Astrocyte of the spinal cord (primary cell): ENCODE measurements at places on chromosomes 3 and 15.

- DNase-seq, result peak; percentile 81
Measured at GRCh38 chr3:148943506-148944205, 47.7 kb upstream of the GYG1 start.

GRCh38 chr3:117844676-117845075, 1135.1 kb downstream of the TUSC7 start:
- peak; percentile 30 for DNase-seq

- DNase-seq, result no peak
Measured at GRCh38 chr3:71512000-71512399, 71.5 kb downstream of the FOXP1 start.

DNA sequence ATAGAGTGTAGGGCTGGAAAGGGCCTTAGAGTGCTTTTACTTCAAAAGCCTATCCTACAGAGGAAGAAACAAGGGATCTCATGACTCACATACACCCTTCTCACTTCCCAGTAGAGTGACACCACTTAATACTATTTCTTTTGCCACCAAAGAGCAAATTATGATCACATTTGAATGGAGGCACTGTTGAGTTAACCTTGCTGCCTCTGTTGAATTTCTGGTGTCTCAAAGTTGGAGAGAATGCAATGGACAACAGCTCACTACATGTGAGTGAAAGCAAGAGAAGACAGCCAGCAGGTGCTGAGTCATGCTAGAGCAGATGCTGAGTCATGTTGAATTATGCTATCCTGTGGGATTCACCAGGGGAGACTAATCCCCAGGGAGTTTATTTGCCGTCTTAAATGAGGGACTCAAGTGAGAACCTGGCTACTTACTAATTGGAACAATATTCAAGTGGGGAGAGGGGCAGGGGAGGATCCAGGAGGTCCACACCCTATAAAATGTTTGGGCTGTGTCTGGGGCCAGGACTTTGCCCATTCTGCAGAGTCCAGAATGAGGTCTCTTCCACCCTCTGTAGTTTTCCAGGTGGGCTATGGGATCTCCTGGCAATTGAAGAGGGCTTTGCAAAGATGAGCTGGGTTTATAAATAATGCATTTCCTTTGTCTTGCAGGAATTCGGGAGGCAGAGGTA, 35.8 kb downstream of the ST8SIA2 start:
- peak; percentile 85 for DNase-seq

- DNase-seq, result peak; percentile 24
Measured at GRCh38 chr15:71705151-71705550, 105.2 kb upstream of the NR2E3 start.

GRCh38 chr15:57527382-57528091, 64.2 kb upstream of the MYZAP start:
- DNase-seq, result peak; percentile 90

- no peak for DNase-seq
Measured at GRCh38 chr15:65333856-65334255, 29.4 kb downstream of the RNU5B-1 start.

DNA sequence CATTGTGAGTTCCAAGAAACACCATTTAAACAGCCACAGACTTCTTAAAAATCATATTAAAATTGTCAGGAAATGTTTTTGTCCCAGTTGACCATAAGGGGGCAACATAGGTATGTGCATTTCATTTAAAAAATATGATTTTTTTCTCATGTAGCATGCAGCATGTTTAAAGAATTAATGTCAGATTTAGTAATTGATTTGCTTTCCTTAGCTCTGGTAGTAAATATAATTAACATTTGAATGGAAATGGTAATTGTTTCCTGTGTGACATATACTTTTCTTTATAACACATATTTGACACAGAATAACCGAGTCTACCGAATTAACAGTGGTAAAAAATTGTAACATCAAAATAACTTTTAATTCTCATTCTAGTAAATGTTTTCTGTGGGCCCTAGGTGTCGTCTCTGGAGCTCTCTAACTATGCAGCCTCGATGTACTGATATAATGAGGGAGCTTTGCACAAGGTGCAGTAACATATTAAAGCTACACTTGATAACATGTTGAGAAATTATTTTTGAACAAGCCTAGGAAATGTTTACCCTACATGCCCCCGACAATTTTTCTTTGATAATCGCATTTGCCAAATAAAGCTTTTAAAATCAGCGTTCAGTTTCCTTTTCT, 34.9 kb downstream of the NXPE3 start:
- DNase-seq, result peak; percentile 61

DNA sequence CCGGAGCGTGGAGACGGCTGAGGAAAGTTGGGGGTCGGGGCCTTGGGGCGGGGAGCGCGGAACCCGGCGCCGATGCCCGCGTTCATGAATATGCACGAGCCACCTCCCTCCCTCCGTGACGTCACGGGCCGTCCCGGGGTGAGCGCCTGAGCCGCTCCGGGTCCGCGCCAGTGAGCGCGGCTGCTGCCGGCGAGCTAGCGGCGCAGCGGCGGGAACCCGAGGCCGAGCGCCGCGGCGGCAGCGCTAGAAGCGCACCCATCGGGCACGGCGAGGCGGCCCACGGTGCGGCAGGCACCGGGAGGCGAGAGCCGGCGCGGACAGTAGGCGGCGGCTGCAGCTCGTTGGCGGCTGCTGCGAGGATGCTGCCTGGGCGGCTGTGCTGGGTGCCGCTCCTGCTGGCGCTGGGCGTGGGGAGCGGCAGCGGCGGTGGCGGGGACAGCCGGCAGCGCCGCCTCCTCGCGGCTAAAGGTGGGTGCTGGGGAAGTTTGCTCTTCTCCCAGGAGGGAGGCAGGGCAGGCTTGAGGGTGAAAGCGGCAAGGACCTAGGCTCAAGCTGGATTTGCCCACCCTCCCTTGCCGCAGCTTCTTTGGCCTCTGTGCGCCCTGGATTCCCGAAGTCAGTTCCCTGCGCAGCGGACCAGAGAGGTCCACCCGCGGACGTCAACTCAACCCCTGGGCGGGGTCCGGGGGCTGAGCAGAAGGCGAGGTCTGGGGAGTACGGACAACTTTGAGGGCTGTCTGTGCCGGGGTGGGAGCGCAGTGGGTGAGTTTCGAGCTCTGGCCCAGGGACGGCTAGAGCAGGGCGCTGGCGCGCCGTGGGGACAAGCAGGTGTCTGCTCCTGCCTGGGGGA, at the start of gene CLSTN2:
CLSTN2 (plus strand) TSS at position 170 of the 850 bp plus-strand sequence.
- DNase-seq, result peak; percentile 35

- DNase-seq, result no peak
Measured at GRCh38 chr3:42499478-42499871, 3.0 kb upstream of the VIPR1 start.

DNA sequence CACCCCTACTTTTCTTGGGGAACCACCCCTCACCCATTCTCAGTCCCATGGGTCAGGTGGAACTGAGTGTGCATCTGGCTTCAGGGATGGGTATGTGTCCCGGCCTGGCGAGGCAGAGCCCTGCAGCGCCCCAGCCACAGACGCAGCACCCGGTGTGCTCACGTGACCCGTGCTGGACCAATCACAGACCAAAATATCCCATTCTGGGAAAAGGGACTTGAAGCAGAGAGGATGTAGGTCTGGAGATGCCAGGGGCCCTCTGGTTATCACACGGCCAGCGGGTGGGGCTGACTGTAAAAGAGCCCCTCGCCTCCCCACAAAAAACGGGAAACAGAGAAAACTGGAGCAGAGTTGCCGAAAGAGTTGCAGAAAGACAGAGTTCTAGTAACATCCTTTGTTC, 138.0 kb upstream of the RAD18 start:
- no peak for DNase-seq

- no peak for DNase-seq
Measured at GRCh38 chr3:134563601-134564000, 77.7 kb downstream of the CEP63 start.

- DNase-seq, result no peak
Measured at GRCh38 chr3:50212502-50212901, 7.4 kb downstream of the SLC38A3 start.

DNA sequence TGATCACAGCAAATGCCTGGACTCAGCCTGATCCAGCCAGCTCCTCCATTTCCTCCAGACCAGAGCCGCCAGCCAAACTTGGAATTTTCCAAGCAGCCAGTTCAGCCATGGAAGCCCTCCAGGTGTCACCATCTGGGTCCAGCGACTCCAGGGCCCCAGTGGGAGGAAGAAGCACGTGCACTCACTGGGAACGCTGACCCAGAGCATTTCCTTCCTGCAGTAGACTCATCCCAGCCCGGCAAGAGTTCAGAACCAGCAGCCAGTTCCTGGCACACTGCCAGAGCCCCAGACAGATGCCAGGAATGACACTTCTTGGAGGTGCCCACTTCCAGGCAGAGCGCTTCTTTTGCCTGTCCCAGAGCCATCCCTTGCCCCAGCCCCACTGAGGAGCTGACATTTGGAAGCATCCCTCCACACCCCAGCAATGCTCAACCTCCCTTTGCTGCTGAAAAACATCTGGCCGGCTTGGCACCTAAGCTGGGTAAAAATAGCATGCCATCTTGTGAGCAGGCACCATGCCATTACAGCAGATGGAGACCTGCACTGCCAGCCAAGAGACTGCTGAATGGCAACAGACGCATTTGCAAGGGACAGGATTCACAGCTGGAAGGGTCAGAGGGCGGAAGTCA, 460.3 kb upstream of the PROK2 start:
- no peak for DNase-seq

DNA sequence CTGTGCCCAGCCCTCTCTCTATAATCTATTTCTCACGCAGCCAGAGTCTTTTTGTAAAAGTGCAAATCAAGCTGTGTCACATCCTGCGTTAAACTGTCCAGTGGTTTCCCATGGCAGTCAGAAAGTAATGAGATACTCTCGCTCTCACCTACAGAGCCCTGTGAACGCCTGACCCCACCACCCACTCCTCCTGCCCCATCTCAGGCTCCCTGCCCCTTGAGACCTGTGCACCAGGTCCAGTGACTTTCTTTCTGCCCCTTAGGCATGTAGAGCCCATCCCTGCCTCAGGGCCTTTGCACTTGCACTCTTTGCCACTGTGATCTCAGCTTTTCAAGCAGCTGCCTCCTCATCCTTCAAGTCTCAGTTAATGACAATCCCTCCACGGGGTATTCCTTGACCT, 58.3 kb upstream of the RASGRP1 start:
- no peak for DNase-seq

DNA sequence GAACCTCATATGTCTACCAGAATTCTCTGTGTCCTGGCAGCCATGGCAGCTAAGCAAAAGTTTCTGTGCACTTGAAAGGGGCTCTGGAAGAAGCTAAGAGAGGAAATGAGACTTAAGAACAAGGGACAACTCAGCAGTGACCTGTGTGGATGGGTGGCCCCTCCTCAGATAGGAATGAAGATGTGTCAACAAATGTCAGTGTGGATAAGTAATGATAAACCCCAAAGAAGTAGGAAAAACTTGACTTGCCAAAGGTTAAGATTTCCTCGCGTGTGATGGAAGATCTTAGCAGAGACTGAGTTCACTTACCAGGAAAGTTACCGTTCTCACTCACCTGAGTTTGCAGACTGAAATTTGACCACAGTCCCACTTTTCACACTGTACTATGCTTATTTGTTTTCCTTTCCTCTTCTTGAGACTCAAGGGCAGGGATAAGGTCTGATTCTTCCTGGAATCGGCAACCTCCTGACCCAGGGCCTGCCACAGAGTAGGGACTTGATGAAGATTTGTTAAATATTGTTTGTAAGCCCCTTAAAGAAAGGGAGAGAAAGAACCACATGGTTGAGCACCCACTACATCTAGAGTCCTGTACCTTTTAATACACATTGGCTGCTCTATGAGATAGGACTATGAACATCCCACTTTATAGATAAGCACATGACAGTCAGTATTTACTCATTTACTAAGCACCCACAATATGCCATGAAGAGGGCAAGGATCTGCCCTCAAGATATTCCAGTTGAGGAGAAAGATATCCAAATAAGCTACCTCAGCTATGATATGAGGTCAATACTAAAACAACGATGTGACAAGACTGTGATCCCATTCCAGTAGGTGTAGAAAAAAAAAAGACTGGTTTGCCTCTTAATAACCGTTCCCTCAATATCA, 7.3 kb upstream of the HRH1 start:
- DNase-seq, result no peak
